ENCODE measurements at places on chromosomes 6 and 20. TPM values are rescaled to one million over a fixed set of nuclear protein-coding genes. Genes with fewer than 3 reads are reported as not detected.

GRCh38 chr6:10174761-10175160 is 240.1 kb downstream of the TFAP2A start:
- no peak for DNase-seq

GRCh38 chr6:17519120-17519519 is 81.0 kb upstream of the FAM8A1 start:
- DNase-seq = no peak

DNA sequence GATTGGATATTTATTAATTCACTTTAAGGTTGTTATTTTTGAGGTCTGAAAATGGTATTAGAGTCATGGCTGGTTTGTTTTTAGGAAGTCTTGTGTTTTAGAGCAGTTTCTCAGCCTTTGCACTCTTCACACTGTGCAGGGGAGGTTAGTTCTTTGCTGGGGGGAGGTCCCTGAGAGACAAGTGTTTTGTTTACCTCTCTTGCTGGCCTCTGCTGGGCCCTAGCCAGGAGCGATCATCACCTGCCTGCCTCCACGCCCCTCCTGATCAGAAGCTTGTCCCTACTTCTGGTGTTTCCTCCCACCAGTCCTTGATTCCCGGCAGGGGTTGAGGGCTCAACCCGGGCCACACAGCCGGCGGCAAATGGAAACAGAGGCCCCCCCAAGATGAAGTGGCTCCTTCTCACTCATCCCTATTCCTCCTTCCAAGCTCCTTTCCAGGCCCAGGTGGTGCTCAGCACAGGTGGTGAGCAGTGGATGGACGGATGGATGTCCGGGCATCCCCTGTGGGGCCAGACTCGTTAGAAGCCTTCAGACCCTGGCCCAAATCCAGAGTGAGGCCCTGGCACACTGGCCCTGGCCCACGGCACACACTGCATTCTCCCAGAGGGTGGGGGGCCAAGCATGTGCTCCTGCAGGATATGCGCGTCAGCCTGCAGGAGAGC is 51.3 kb downstream of the GRM4 start:
- DNase-seq = no peak

DNA sequence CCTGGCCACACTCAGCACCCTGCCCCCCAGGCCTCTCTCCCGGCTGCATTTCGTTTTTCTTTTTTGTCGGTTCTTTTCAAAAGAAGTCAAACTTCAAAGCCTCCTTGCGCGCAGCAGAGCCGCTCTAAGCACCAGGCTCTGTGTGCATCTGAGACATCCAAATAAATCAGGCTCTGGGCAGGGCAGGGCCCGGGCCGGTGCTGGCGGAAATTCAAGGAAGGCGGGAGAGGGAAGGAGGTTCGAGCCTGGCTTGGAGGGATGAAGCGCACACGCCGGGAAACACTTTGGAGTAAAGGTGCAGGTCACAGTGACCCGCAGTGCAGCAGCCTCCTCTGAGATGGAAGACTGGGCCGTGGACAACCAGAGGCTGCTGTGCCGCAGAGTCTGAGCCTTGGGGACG is 5.8 kb downstream of the GATA5 start:
- DNase-seq = no peak

PACSIN1 gene
- polyA plus RNA-seq = not detected

RIMS4 gene
- polyA plus RNA-seq = not detected

MBOAT1 gene
- 8.1 TPM for polyA plus RNA-seq
